ENCODE measurements at places on chromosomes 5 and 9. TPM values are rescaled to one million over a fixed set of nuclear protein-coding genes. Genes with fewer than 3 reads are reported as not detected.

The IL4 gene
- total RNA-seq: not detected

The NELFB gene
- total RNA-seq: 39.1 TPM

The KIAA0825 gene
- 1.2 TPM for total RNA-seq

The ZNF879 gene
- 2.7 TPM for total RNA-seq

- no peak for DNase-seq
These were observed 58.9 kb downstream of the RGS3 start for GRCh38 chr9:113522419-113522818.

DNA sequence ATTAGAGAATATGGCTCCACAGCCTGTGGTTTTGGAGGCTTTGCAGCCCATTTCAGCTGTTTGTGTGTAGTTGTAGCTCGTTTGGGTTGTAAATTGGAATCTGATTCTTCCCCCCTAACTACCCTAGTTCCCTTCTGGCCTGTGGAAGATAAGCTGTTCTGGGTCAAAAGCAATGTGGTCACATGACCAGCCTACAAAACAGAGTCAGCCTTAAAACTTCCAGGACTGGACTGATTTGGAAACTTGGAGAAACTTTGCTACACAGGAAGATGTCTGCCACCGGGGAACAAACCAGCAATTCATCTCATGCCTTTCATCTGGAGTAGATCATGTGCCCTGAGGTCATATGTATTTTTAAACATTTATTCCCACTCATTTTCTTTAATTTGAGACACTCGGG lies 83.8 kb downstream of the DAPK1 start:
- DNase-seq: no peak

DNA sequence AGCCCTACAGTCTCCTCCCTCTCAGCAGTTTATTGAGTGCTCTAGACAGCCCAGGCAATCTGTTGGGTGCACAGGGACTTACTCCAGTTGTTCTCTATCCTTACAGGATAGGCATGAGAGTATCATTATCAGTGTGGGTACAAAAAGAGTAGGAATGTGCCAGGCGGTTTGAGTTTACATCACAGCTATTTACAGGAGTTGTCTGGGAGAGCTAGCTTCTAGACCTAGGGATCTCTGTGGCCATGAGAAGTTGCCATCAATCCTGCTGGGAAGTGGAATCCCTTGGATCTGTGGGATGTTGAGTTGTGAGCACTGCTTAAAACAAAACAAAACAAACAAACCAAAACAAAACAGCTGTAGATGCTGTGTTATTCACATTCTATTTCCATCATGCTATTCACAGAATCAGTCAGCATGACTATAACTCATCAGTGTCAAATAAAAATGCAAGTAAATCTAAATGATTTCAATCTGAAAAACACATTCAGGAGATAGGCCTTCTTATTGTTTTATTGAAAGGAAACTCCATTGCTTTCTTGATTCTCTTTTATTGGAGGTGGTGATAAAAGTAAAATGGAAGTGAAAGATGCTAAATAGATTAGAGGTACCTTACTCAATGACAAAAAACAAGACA lies 552.4 kb upstream of the ZNF608 start:
- no peak for DNase-seq

DNA sequence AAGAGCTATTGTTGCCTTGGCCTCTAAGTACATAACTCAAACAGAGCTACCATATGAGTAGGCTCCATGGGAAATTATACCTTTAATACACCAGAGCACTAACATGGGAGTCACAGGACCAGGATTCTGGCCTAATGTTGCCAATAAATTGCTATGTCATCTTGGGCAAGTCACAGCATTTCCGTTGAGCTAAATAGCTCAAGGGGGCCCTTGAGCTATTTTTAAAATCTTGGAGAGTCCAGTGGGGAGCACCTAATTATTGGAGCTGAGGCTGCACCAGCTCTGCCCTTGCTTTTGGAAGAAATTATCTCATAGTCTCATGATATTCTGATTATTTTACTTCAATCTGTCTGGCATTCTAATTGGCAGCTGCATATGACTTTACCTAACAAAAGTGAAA lies 350.8 kb downstream of the ENC1 start:
- DNase-seq: no peak

Measured in psoas muscle (tissue), 8 donors.